ENCODE measurements at places on chromosomes 12 and 14.

- peak; percentile 37 for DNase-seq
Observed at GRCh38 chr12:27607591-27607990, 83.6 kb downstream of the PPFIBP1 start.

- no peak for DNase-seq
Observed at GRCh38 chr12:14824012-14824634, 10.1 kb upstream of the SMCO3 start.

- DNase-seq, result no peak
Observed at GRCh38 chr12:4026517-4026916, 153.3 kb upstream of the PARP11 start.

DNA sequence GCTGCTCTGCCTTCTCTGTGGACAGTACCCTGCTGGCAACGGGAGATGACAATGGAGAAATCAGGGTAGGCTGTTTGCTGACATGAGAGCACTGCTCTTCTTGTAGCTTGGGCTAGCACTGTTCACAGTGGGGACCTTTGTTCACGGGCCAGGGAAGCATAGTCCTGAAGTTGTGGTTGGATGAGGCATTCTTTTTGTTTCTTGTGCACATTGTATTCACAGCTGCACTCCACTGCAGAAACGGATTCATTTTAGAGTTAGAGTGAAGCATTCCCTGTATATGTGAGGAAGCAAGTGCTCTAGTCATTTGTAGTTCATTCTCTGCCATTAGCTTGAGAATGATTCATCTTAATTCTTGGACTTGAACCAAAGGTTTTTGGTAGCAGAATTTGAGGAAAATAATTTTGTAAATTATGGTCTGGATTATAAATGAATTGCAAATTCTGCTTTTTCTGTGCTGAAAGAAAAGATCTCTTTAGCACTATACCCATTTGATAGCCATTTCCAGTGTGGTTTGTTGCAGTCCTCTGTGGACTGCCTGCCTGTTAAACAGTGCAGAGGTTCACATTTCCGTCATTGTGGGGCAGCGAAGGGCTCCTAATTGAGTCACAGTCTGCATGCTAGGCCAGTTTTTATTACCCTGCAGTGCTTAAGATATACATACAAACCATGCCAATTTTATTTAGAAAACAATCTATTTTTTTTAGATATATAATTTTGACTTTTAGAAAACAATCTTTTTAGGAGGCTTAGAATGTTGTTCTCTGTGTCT, 80.6 kb downstream of the APAF1 start:
- peak; percentile 81 for DNase-seq

DNA sequence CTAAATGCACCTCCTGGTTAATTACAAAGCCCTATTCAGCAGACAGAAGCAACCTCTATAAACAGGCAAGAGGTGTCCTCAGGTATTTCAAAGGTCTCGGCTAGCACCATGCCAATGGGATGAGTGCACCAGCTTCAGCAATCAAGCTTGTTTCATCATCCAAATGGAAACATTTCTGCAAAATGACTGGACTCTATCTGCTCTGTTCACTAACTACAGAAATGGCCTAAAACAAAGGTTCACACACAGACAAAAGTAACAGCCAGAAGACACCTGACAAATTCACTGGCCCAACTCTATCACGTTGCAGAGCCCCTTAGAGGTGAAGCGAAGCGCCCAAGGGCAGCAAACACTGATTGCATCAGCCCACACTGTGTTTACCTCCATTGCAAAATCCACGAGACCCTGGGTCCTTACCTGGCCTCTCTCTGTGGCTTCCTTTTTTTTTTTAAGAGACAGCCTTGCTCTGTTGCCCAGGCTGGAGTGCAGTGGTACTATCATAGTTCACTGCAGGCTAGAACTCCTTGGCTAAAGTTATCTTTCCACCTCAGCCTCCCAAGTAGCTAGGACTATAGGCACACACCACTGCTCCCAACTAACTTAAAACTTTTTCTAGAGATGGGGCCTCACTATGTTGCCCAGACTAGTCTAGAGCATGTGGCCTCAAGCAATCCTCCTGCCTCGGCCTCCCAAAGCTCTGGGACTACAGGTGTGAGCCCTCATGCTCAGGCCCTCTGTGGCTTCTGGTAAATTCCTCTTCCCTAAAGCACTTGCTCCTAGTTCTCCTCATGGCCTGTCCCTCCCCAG, 8.5 kb upstream of the SYNE3 start:
- DNase-seq, result no peak

DNA sequence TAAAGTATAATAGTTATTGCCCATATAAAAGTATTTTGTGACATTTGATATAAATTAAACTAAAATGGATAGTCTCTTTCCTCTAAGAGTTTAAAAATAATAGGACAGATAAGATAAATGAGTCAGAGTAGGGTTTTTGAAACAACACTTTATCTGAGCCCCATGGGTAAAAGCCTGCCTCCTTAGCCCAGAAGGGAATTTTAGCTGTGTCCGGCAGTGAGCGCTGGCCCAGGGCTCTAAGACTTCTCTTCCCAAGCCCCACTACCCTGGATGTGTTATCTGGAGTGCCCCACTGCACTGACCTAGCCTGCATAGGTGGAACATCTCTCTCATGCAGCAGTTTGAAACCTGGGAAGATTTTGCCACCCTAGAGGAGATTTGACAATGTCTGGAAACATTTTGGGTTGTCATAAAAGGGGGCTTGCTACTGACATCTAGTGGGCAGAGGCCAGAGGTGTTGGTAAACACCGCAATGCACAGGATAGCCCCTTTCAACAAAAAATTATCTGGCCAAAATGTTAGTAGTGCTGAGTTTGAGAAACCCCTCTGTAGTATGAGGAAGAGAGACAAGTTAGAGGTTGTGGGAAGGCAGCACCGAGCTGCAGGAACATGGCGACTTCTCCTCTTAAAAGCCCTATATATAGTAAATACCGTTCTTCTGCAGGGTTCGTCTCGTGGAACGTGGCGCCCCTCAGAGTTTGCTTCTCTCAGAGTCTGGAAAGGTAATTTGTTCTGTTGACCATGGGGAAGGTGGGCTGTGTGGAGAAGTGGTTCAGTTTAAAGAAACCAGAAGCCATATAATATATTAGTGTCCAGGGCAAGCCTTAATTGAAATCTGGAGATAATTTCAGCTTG, 29.3 kb upstream of the ATF1 start:
- DNase-seq, result peak; percentile 49

GRCh38 chr14:95043732-95044462, 113.4 kb downstream of the DICER1 start:
- no peak for DNase-seq

DNA sequence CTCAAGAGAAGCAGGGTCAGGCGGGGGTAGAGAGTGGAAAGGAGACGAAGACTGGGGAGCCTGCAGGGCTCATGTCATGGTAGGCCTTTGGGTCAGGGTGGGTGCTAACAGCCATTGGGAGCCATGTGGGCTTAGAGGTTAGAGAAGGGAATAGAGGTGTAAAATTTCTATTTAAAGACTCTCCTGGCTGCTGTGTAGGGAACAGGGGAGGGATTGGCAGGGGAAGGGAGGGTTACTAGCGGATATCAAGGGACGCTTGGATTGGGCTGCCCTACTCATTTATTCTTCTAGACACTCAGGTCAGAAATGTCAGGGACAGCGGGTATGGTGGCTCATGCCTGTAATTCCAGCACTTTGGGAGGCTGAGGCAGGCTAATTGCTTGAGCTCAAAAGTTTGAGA, 18.2 kb downstream of the WSCD2 start:
- no peak for DNase-seq

DNA sequence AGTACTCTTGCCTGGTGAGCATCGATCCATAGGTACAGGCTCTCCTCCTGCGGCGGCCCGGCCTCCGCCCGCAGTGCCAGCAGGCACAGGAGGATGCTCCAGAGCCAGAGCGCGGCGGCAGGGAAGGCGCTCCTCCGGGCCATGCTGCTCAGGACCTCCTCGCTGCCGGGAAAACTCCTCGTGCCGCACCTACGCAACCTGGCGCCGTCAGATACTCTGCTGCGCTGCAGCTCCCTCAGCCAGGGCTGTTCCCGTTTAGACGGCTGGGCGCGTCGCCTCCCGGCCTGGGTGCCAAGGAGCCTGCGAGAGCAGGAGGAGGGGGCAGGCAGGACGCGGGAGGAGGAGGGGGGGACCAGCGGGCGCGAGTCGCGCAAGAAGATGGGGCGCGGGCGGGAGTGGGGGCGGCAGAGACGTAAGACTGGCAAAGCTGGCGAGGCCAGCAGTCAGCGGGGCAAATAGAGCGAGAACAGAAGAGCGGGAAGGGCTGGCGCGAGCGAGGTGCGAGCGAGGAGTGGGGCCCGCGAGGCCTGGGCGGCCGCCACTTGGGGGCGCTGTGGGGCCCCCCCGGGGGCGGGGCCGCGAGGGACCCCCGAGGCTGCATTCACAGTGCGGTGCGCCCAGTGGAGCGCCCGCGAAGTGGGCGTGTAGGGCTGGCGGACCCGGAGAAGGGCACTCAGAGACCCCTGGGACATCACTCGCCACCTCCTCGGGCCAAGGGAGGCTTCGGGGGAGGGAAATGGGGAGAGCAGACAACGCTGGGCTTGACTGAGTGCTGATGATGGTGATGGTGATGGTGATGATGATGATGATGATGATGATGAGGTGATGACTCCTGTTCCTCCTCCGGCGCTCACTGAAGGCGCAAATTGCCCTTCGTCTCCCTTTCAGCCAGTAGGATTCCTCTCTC, at the start of gene WIF1:
WIF1 (minus strand) TSS at position 257 of the 907 bp plus-strand sequence; CDS start at position 143, 114 bp downstream.
- peak; percentile 27 for DNase-seq

- DNase-seq, result peak; percentile 36
Observed at GRCh38 chr12:107448198-107448597, 237.4 kb upstream of the PWP1 start.

Measured in GM03348 (cell line).